Myocyte (in vitro differentiated cells): ENCODE measurements at places on chromosomes 3 and 15. TPM values are rescaled to one million over a fixed set of nuclear protein-coding genes. Genes with fewer than 3 reads are reported as not detected.

The GP9 gene
- total RNA-seq, result not detected in 2 replicates

The GPR87 gene
- total RNA-seq, result not detected in 2 replicates

DNA sequence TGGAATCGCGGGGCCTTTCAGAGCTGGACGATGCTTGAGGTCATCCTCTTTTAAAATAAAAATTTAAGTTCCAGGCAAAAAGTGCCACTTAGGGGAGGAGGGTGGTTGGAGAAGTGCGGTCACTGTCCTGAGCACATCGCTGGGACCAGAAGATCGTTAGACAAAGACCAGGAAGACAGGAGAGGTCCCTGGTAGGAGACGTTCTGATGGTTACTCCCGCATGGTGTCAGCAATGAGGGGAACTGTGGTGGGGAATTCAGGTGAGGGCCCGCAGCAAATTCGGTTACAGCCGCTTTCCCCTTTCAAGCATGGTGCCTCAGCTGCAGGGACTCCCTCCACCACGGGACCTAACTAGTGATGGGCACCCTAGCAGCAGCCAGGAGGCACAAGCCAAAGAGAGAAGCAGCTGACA, 1.0 kb upstream of the ISY1 start:
- peak; percentile 47 for DNase-seq

The ROPN1B gene
- total RNA-seq, result not detected in 2 replicates

The PARP15 gene
- 0.08 TPM in 1 of 2 replicates, not detected in the other for total RNA-seq

DNA sequence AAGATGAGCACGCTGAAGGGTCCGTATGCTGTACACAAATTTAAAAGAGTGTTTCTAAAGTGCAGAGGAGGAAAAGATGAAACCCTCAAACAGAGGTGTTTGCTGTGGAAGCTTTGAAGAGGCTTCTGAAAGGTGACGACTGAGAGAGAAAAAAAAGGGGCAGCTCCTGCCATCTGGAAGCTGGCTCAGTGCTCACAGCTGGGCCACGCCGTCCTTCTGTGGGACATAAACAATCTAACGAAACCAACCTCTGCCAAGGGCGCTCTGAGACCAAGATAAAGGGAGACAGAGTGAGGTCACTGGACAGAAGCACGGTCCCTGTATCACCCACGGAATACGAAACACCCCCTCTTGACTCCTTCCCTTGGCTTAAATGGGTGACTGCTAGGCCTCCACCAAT, 96.3 kb upstream of the SLC6A6 start:
- DNase-seq, result no peak

DNA sequence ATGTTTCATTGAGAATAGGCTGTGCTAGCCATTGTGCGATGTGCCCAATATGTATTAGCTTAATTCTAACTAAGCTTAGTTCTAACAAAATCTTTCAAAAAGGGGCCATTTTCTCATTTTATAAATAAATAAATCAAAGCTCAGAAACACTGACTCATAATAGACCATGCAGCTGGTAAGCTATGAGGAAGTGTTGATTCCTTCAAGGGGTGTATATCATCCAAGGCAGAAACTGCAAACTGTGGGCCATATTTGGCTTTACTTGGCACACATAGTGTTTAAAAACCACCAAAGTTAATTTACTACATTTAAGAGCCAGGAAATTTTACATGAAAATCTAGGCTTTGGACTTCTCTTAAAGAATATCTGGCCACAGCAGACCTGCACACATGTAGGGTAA, 136.5 kb downstream of the ZNF621 start:
- no peak for DNase-seq

DNA sequence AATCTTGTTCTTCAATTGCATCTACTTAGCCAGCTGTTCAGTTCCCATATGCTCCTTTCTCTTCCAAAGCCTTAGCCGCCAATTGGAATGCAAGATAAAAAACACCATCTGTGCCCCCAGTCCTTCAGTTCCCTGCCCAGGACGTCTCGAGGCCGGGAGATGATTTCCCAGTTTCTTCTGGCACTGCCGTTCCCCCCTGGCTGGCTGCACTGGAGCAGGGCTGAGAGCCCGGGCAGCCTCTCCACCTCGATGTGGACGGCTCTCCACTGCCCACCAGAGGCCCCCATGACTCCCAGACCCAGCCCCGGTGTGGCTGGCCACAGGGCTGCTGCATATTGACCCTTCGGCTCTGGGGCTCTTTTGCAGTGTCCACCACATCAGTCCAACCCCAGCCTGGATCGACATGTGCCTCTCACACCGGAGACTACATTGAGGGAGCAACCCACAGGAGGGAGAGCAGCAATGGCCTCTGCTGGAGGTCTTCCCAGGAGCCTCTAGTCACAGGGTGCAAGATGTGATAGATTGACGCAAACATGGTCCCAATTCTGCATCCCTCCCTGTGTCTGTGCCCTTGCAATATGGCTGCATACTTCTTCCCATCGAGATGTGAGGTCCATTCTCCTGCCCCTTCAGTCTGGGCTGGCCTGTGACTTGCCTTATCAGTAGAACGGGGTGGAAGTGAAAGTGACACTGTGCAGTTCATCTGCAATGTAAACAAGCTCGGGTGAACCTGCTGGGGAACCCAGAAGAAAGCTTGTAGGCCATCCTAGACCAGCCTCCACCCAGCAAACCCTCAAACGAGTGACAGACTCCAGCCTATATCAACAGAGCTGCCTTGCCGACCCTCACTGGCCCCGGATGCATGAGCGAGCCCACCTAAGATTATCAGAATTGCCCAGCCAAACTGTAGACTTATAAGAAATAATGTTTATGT, 52.3 kb upstream of the PRR20G start:
- no peak for DNase-seq

- DNase-seq, result peak; percentile 68
These were observed 119.8 kb downstream of the PDCD6IP start for GRCh38 chr3:33918126-33918756.

DNA sequence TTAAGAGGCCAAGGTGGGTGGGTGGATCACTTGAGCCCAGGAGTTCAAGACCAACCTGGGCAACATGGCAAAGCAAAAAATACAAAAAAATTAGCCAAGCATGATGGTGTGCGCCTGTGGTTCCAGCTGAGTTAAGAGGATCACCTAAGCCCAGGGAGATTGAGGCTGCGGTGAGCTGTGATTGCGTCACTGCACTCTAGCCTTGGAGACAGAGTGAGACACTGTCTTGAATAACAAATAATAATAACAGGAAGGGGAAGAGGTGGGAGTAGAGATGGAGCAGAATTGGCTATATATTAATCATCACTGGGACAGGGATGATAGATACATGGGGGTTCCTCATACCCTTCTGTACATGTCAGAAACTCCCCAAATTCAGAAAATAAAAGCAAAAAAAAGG, 23.8 kb upstream of the NMB start:
- no peak for DNase-seq
